ENCODE measurements at places on chromosomes 16 and 17. TPM values are rescaled to one million over a fixed set of nuclear protein-coding genes. Genes with fewer than 3 reads are reported as not detected.

The ZSCAN10 gene
- not detected for total RNA-seq

The IRX6 gene
- 2.1 TPM for total RNA-seq

The TP53TG3B gene
- 0.67 TPM for total RNA-seq

The TNFSF13 gene
- total RNA-seq: 3.3 TPM

The ARHGAP27 gene
- total RNA-seq: 4.3 TPM

The SLC5A10 gene
- 0.67 TPM for total RNA-seq

The TEX19 gene
- total RNA-seq: not detected

The KCNJ2 gene
- 0.77 TPM for total RNA-seq

The ACSM2B gene
- not detected for total RNA-seq
